ENCODE measurements at places on chromosomes 11 and 22. TPM values are rescaled to one million over a fixed set of nuclear protein-coding genes. Genes with fewer than 3 reads are reported as not detected.

DNA sequence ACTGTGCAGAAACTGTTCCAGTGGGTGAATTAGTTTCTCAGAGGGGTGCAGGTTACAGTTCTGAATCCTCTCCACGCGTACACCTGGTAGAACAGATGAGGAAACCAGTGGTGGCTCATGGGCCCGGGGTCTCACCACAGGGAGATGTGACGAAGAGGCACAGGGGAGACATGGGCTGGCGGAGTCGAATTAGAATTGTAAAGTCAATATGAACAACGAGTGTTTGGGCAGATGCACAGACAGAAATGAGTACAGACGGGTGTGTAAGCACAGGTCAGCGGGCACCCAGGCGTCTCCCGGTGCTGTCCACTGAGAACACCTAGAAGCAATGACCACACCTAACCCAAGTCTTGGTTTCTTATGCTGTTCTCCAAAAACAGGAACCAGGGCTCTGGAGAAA, 41.8 kb downstream of the GNB1L start:
- no peak for DNase-seq
- H3K27ac ChIP-seq: no peak overlapping the region
- H3K4me1 ChIP-seq: peaks cover 11% of the 10 kb centered on the region
- no peak overlapping the region for H3K4me3 ChIP-seq
- no peaks in the 10 kb centered on the region for H3K27me3 ChIP-seq

- no peak for DNase-seq
- H3K27me3 ChIP-seq: no peaks in the 10 kb centered on the region
- H3K4me3 ChIP-seq: no peak overlapping the region
- no peak overlapping the region for H3K27ac ChIP-seq
These were observed 560.1 kb upstream of the FAT3 start for GRCh38 chr11:91664521-91664920.

- H3K4me1 ChIP-seq: peaks cover 5% of the 10 kb centered on the region
- H3K27me3 ChIP-seq: peaks cover 43% of the 10 kb centered on the region
- no peak for DNase-seq
- H3K27ac ChIP-seq: no peak overlapping the region
- peaks cover 3% of the 10 kb centered on the region for H3K36me3 ChIP-seq
These were observed 6.0 kb upstream of the SLC7A4 start for GRCh38 chr22:21038405-21038804.

- no peak for DNase-seq
- H3K4me3 ChIP-seq: no peak overlapping the region
- no peak overlapping the region for H3K27ac ChIP-seq
- H3K27me3 ChIP-seq: peaks cover 75% of the 10 kb centered on the region
These were observed 29.3 kb upstream of the NECTIN1 start for GRCh38 chr11:119758291-119758690.

DNA sequence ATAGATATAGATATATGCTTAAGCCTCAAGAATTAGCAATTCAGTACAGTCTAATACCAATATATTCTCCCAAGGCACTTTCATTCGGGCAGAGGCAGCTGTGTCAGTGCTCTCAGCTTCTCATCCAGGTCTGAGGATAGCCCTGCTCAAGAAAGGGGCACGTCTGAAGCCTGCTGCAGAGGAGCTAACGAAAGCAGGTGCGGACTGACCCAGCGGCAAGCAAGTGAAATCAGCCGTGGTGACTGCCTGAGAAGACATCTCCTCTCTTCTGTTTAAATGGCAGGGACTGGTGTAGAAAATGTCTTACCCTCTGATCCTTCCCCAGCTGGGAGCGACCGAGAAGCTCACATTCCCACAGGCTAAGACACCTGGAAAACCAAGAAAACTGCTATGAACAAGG, 468.6 kb downstream of the BRD1 start:
- H3K36me3 ChIP-seq: no peaks in the 10 kb centered on the region
- no peaks in the 10 kb centered on the region for H3K4me1 ChIP-seq
- no peak overlapping the region for H3K27ac ChIP-seq
- H3K27me3 ChIP-seq: peaks cover 38% of the 10 kb centered on the region
- DNase-seq: no peak

DNA sequence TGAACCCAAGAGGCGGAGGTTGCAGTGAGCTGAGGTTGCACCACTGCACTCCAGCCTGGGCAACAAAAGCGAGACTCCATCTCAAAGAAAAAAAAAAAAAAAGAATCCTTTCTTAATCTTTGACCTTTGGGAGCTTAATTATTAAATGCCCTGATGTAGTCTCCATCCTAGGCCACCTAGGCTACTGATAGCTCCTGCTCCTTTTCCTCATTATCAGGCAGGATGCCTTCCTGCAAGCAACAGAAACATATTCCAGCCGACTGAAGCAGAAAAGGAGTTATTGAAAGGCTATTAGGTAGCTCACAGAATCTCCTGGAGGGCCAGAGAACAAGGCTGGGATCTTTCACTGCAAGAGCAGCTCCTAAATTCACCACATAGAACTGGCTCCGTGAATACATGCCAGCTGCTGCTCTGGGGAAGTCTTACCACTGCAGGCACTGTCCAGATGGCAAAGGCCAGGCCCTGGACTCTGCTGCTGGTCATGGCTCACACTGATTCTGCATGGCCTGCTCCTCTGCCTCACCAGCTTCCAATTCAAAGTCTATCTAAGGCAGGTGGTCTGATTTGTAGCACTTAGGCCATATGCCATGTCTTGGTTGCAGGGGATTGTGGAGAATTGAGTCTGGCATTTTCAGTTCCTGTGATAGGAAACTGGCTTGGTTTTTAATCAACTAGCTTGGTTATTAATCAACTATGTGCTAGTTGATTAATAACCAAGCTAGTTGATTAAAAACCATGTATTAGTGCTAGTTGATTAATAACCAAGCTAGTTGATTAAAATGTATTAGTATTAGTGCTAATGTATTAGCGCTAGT, 26.0 kb upstream of the POLD3 start:
- H3K4me3 ChIP-seq: no peak overlapping the region
- peaks cover 2% of the 10 kb centered on the region for H3K36me3 ChIP-seq
- no peak overlapping the region for H3K27ac ChIP-seq
- peaks cover 5% of the 10 kb centered on the region for H3K27me3 ChIP-seq
- H3K4me1 ChIP-seq: no peaks in the 10 kb centered on the region
- DNase-seq: no peak

DNA sequence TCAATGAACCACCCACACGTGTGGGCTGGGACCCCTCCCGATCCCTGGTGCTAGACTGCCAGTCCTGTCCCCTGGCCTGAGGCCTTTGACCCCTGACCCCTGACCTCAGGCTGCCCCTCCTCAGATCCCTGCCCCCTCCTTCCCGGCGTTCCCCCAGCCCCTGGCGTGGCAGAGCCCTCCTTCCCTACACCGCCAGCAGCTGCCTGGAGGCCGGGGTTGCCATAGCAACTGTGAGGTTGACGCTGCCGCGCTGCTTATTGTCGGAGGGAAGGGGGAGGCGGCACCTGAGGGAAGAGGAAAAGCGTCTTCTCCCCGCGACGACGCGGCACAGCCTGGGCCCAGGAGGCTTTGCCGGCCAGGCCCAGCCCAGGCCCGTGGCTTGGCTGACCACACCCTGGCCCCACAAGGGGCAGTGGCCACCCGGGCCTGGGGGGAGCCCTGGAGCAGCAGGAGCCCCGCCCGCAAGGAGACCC, 32.6 kb downstream of the SHANK3 start:
- no peak overlapping the region for H3K4me3 ChIP-seq
- no peak overlapping the region for H3K27ac ChIP-seq
- no peak for DNase-seq
- no peaks in the 10 kb centered on the region for H3K36me3 ChIP-seq

GRCh38 chr11:72688929-72689328, 14.7 kb upstream of the PDE2A start:
- no peak for DNase-seq
- no peak overlapping the region for H3K4me3 ChIP-seq
- H3K27me3 ChIP-seq: no peaks in the 10 kb centered on the region
- peaks cover 31% of the 10 kb centered on the region for H3K4me1 ChIP-seq

GRCh38 chr22:47175151-47176025, 412.9 kb downstream of the TBC1D22A start:
- peaks cover 4% of the 10 kb centered on the region for H3K36me3 ChIP-seq
- H3K27ac ChIP-seq: no peak overlapping the region
- peak; percentile 9 for DNase-seq
- H3K27me3 ChIP-seq: no peaks in the 10 kb centered on the region
- no peaks in the 10 kb centered on the region for H3K4me1 ChIP-seq

GRCh38 chr11:117423046-117423575, 95.5 kb downstream of the CEP164 start:
- H3K4me1 ChIP-seq: peaks cover 15% of the 10 kb centered on the region
- H3K27me3 ChIP-seq: peaks cover 47% of the 10 kb centered on the region
- no peaks in the 10 kb centered on the region for H3K36me3 ChIP-seq
- H3K4me3 ChIP-seq: no peak overlapping the region
- H3K27ac ChIP-seq: no peak overlapping the region

DNA sequence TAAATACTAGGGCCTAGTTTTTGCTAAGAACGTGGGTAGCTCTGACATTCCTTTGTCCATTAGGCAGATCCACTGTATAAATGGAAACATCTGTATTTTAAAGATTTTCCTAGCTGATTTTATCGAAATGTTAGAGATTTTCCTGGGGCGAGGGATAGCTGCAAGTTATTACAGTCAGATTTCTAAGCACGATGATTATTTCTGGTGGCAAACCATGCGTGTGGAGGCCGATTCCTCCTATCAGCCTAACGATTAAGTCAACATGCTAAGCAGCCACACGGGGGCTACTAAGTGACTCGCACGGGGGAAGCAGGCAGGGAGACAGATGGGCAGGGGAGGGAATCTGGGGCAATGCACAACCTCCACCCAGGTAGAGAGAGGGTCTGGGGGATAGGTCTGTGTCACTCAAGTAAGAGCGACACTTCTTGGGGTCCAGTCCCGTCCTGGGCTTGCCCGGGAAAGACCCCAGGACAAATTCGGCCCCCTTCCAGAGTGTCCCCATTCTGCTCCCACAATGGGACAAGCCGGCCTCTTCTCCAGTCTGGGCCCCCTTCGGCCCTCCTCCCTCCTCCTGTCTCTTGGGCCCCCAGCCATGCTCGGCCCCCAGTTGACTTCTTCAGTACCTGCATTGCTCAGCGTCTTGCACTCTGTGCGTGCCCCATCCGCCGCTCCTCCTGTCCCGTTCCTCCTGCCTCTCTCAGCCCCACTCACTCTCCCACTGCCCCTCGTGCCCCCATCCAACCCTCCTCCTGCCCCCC, 571 bp downstream of the C11orf24 start:
- DNase-seq: peak; percentile 36
- peaks cover 30% of the 10 kb centered on the region for H3K4me1 ChIP-seq

GRCh38 chr22:23110190-23110921, 31.4 kb downstream of the RSPH14 start:
- no peak for DNase-seq
- no peaks in the 10 kb centered on the region for H3K4me1 ChIP-seq
- no peaks in the 10 kb centered on the region for H3K27me3 ChIP-seq
- no peaks in the 10 kb centered on the region for H3K36me3 ChIP-seq

DNA sequence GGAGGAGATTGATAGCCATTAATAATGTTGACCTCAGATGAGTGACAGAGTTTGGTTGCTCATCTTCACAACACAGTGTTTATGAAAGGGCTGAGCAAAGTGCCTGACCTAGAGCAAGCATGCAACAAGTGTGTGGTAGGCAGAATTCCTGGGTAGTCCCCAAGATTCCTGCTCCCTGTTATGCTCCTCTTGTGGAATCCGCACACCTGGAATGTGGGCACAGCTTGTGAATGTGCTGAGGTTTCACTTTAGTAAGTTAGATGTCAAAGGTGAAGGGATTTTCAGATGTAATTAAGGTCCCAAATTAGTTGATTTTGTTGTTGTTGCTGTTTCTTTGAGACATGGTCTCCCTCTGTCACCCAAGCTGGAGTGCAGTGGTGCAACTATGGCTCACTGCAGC, 20.7 kb upstream of the SPON1 start:
- no peak overlapping the region for H3K27ac ChIP-seq
- peaks cover 3% of the 10 kb centered on the region for H3K36me3 ChIP-seq
- no peak overlapping the region for H3K4me3 ChIP-seq
- DNase-seq: no peak

GRCh38 chr22:38449776-38450175, 5.2 kb downstream of the KCNJ4 start:
- peaks cover 4% of the 10 kb centered on the region for H3K36me3 ChIP-seq
- peaks cover 63% of the 10 kb centered on the region for H3K27me3 ChIP-seq
- H3K4me1 ChIP-seq: peaks cover 8% of the 10 kb centered on the region
- H3K27ac ChIP-seq: no peak overlapping the region
- H3K4me3 ChIP-seq: no peak overlapping the region
- no peak for DNase-seq

DNA sequence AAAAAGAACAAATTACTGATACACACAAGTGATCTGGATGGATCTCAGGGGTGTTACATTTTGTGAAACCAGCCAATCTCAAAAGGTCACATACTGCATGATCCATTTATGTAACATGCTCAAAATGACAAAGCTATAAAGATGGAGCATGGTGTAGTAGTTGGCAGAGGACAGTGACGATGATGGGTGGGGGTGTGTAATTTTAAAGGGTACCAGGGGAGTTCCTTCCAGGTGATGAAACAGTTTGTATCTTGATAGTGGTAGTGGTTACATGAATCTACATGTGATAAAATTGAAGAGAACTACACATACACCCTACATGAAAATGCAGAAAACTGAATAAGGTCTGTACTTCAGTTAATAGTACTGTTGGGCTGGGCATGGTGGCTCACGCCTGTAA, 17.1 kb downstream of the TMEM184B start:
- no peaks in the 10 kb centered on the region for H3K27me3 ChIP-seq
- H3K4me3 ChIP-seq: no peak overlapping the region
- no peak overlapping the region for H3K27ac ChIP-seq
- no peaks in the 10 kb centered on the region for H3K36me3 ChIP-seq

GRCh38 chr22:30694640-30695350, at the start of gene OSBP2:
OSBP2 (plus strand) TSS chr22:30694874; CDS start chr22:30694910, 36 bp downstream.
- peak within 1 kb of the TSS; percentile 78 for H3K27ac ChIP-seq
- H3K27me3 ChIP-seq: peaks cover 16% of the 10 kb centered on the region
- peak within 1 kb of the TSS; percentile 92 for H3K4me3 ChIP-seq
- DNase-seq: peak; percentile 10

GRCh38 chr11:125494031-125494360, 2.1 kb downstream of the FEZ1 start:
- peaks cover 62% of the 10 kb centered on the region for H3K27me3 ChIP-seq
- peaks cover 24% of the 10 kb centered on the region for H3K4me1 ChIP-seq
- H3K27ac ChIP-seq: peak overlapping the region; percentile 34
- H3K4me3 ChIP-seq: peak overlapping the region; percentile 92

- peak within 1 kb of the TSS; percentile 85 for H3K4me3 ChIP-seq
- DNase-seq: peak; percentile 32
- H3K4me1 ChIP-seq: peaks cover 14% of the 10 kb centered on the region
- H3K27me3 ChIP-seq: peaks cover 76% of the 10 kb centered on the region
- H3K36me3 ChIP-seq: peaks cover 19% of the 10 kb centered on the region
These were observed at the start of gene SPON1 for GRCh38 chr11:13962562-13963168. SPON1 (plus strand) TSS chr11:13962723; CDS start chr11:13962905, 182 bp downstream.

- H3K4me3 ChIP-seq: no peak overlapping the region
- no peak overlapping the region for H3K27ac ChIP-seq
These were observed 133.9 kb downstream of the SLC1A2 start for GRCh38 chr11:35285471-35285870.

- no peak for DNase-seq
- H3K27me3 ChIP-seq: peaks cover 26% of the 10 kb centered on the region
- peaks cover 12% of the 10 kb centered on the region for H3K4me1 ChIP-seq
- H3K4me3 ChIP-seq: no peak overlapping the region
These were observed 84.5 kb downstream of the TRAF6 start for GRCh38 chr11:36425561-36426081.

P2RX3 gene
- total RNA-seq: not detected

NCF4 gene
- 37.1 TPM for total RNA-seq

CREB3L1 gene
- total RNA-seq: not detected

TREH gene
- total RNA-seq: not detected

CRYBB2 gene
- not detected for total RNA-seq

TPBGL gene
- 0.60 TPM for total RNA-seq

HBB gene
- total RNA-seq: 1.3 TPM

CASP5 gene
- not detected for total RNA-seq

C22orf15 gene
- 0.81 TPM for total RNA-seq

OR6A2 gene
- total RNA-seq: not detected

GDPD4 gene
- total RNA-seq: not detected

APOBEC3A gene
- total RNA-seq: 4.1 TPM

Data from T-helper 17 cell (primary cell).